ENCODE measurements at places on chromosomes 1 and 21.

DNA sequence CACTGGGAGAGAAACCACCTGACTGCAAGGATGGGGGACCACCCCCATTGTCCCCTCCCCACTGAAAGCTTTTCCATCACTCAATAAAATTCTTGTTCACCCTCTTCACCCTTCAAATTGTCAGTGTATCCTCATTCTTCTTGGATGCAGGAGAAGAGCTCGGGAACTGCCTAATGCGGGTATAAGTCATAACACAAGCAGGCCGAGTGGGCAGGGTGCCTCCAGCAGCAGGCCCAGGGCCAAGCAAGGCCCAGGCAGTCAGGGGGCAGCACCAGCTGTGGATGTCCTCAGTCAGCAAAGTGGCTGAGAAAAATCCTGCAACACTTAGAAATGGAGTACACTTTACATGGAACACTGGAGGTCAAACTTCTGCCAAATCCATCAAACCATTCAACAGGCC is 33.7 kb upstream of the SLC35A3 start:
- DNase-seq = no peak

DNA sequence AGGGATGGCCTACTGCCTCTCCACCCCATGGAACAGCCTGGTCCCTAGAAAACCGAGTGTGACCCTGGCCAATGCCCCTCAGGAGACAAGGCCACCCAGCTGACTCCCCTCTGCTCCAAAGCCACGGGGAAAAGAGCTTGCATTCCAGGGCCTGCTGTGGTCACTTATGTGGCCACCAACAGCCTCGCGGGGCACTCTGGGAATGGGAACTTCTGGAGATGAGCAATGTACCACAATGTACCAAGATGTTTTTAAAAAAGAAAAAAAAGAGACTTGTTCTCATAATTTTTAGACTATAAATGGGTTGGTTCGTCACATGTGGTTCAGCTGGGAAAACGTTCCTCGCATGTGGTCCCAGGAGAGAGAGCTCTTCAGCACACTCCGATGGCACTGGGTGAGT is 62.8 kb downstream of the SLC66A1 start:
- no peak for DNase-seq

DNA sequence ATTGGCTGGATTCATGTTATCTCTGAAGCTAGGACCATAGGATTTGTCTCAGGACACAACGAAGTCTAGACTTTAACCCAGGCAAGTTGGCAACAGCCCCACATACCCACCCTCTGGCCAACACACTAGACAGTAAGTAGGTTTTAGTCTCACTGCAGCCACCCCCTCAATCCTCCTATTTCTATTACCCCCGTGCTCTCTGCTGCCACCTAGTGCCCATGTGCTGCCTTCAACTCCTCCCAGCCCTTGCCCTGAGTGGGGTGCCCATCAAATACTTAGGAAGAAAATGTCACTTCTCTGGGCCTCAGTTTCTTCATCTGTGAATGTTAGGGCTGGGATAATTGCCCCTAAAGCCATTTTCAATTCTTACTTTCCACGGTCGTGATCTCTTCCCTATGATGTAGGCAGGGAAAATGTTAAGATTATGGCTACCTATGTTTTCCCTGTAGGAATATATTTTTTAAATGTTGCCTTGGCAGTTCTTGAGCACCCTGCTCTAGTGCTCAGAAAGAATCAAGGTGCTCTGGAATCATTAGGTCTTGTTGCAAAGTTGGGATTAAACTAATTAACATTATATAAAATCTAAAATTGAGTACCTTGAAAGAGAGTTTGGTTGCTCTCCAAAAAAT is 213.0 kb downstream of the LMX1A start:
- peak; percentile 19 for DNase-seq

DNA sequence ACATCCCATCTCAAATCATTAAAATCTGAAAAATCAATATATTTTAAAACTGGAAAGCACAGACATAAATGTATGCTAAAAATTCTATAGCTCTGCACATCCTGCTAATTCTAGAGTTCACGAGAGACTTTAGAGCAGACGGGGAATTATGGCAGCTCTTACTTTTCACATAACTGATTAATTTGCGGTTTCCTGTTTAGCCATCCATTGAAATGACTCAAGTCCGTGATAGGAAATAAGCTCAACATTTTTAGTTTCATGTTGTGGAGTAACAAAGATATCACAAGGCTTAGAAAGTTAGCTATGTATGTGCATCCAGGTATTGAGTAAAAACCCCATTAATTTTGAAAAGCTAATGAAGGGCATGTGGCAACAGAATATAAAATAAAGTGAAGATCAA is 123.2 kb downstream of the SMYD2 start:
- DNase-seq = no peak

- no peak for DNase-seq
Measured at GRCh38 chr21:45538381-45539045, 3.7 kb downstream of the SLC19A1 start.

GRCh38 chr1:197994907-197995407 is 77.8 kb downstream of the LHX9 start:
- DNase-seq = no peak

DNA sequence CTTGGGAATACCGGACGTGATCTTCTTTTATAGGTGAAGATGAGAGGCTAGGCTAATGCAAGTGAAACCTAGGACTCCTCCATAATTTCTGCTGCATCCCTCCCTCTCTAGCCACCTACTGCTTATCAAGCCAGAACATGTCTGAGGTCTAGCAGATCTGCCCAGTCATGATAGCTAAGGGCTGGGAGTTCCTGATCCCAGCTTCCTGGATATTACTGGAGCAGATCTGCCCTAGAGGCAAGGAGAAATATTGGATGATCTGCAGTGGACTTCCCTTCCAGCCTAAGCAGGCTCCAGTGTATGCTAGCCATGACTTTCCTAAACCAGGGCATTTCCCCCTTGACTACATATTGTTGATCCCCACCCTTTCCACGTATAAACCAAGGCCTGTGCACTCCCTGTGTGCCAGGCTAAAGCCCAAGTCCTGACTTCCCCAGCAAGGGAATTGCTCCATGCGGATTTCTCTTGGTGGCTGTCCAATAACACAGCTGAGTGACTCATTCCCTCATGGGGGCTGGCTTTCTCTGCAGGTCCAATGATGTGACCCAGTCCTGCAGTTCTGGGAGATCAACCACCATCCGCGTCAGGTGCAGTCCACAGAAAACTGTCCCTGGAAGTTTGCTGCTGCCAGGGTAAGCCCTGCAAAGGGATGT is 15.5 kb upstream of the SARS1 start:
- DNase-seq = no peak

GRCh38 chr1:234732260-234732659 is 122.3 kb upstream of the IRF2BP2 start:
- DNase-seq = no peak

DNA sequence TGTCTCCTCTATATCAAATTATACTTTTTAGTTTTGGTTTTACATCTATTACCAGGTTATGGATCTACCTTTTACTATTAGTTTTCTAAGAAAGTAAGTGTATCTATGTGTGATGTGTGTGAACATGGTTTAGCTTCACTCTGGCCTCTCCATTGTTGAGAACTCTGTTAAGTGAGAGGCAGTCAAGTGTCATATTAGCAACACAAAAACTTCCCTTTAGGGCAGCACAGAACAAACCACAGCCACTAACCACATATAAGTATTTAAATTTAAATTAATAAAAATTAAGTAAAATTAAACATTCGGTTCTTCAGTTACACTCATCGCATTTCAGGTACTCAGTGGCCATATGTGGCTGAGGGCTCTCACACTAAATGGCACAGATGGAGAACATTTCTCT is 96.6 kb downstream of the DPYD start:
- DNase-seq = no peak

GRCh38 chr21:28337315-28337714 is 655.4 kb downstream of the LTN1 start:
- no peak for DNase-seq

- no peak for DNase-seq
Measured at GRCh38 chr1:245933431-245934045, 573.5 kb downstream of the SMYD3 start.

DNA sequence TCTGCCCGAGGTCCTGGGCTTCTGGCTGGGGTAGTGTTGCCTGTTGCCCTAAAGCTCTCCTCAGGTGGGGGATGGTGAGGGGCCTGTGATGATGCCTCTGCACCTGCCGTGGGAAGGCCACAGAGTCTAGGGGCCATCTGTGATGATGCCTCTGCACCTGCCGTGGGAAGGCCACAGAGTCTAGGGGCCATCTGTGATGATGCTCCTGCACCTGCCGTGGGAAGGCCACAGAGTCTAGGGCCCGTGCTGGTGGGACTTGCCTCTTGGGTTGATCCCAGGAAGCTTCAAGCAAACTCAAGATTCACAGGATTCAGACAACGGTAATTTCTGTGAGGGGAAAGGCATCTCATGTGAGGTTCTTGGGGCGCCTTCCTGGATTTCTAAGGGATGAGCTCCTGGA is 17.3 kb downstream of the SPSB1 start:
- no peak for DNase-seq

DNA sequence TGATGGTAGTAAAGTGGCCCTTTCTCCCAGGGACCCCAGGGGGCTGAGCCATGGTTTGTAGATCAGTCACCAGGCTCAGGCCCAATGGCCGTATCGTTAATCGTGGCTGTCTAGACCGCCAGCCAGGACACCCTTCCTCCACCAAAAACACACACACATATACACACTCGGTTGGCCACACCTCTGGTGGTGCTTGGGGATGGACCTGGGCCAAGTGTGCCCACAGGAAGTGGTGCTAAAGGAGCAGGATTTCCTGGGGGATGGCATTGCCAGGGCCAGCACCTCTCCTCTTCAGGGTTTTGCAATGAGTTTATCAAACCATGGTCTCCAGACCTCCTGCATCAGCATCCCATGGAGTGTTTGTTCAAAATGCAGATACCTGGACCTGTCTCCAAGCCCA is 36.2 kb downstream of the CITED4 start:
- no peak for DNase-seq

GRCh38 chr1:81340239-81340638 is 460.5 kb upstream of the ADGRL2 start:
- DNase-seq = no peak

GRCh38 chr1:213687832-213688231 is 299.9 kb upstream of the PROX1 start:
- no peak for DNase-seq

DNA sequence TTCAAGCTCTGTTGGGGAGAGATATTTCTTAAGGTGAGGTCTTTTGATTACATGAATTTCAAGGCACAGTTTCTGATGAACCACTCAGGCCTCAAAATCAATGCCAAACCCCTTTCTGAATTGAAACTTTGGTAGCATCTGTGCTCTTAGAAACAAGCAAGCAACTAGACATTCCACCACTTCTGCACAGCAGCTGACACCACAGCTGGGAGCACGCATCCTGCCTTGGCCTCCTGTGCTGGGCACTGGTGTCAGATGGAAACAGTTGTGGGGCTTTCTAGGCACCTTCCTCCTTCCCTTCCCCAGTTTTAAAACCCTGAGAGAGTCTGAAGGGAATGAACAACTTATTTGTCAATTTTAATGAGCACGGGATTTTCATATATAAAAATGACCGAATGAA is 360.2 kb downstream of the ADGRL2 start:
- DNase-seq = no peak

DNA sequence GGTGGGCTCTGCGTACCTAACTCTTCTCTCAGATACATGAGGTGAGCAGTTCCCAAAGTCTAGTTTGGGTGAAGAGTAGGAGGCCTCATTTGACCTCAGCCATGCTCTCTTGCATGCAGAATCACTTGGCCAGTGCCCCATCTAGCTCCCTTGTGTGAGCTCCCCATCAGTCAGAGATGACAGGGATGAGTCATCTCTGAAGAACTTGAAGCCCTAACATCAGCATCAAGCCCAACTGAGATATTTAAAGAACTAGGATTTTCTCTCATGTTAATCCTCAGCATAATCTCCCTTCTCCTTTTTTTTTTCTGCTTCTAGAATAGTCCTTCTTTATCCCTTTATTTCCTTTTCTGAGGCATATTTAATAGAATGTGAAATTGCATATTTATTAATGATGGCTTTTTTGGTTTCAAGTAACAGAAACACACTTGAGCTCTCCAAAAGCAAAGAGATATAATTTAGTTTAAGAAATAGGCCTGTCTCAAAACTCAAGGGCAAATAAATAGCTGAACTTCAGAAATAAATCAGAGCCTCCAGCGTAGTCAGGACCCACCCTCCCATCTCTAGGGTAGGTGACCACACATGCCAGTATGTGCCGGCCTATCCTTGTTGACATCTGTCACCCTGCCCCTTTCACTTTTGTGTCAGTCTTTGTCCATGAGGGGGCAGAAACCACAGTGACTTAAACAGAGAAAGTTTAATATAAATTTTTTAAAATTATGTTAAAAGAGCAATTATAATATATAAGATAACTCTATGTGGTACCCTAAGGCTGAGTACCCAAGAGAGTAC is 112.3 kb downstream of the TSEN15 start:
- DNase-seq = no peak

DNA sequence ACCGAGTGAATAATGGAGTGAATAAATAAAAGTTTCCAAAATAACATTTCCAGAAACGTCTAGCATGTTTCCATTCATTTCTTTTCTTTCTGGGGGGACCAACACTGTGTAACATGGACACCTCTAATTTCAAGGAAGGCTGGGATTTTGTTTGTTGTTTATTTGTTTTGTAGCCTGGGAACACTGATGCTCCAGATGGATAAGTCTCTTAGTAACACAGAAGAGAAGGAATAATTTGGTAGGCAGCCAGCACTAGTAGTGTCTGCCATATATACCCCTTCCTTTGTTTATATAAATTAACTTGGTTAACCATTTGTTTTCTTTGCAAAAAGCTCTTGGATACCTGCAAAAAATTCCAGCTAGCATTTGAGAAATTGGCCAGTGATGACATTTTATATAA is 411.4 kb upstream of the DEPDC1 start:
- DNase-seq = no peak

DNA sequence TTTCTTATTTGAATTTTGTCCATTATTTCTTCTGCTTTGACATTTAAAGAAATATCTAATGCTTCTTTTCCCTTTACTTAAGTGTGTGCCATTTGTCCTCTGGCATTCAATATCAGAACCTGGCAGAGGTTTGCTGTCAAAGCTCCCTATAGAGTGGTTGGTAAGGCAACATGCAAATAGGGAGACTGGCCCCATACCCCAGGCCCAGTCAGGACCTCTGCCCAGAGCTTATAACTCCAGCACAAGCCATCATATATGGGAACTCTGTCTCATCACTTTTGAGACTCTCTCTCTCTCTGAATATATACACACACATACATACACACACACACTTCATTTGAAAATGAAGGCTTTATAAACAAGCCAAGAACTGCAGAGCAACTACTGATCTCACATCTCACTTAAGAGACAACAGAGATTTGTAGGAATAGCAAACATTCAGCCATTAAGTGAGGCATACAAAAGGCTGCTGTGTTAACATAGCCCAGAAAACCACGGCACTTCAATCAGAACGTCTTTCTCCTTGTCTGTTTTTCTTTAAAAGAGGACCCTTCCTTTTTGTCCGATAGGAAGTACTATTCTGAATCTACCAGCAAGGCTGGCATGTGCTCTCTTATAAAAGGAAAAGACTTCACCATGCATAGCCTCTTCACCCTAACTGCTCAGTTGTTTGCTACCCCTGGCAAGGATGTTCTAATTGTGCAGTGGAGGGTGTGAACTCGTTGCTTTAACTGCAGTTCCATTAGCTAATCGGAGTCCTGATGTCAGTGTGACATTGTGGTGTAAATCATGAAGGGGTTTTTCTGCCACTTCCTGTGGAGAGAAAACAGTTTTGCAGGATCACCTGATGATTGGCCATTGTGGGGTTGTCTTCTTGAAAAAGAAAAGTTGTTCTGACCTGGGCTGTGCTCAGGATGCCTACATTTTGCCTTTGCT is 101.7 kb downstream of the NR5A2 start:
- no peak for DNase-seq
